Neural crest cell (in vitro differentiated cells): ENCODE measurements at places on chromosomes 4 and X. TPM values are rescaled to one million over a fixed set of nuclear protein-coding genes. Genes with fewer than 3 reads are reported as not detected.

DNA sequence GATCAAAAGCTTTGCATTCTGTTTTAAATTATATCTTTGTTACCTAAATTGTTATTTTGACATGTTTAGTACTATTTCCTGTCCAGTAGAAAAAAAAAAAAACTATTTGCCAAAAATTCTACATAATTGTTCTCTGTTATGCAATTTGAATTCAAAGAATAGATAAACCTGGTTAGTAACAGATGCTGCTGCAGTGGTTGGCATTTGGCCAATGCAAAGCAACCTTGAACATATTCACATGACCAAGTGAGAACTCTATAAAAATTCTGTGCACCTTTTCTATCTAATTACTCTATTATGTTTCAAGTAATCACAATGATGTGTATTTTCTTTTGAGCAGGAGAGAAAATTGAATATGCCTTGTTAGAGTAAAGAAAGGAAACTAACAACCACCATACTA, 1473.4 kb downstream of the RPA4 start:
- DNase-seq = no peak

SUPT20HL1 gene
- not detected in 2 replicates for total RNA-seq

DNA sequence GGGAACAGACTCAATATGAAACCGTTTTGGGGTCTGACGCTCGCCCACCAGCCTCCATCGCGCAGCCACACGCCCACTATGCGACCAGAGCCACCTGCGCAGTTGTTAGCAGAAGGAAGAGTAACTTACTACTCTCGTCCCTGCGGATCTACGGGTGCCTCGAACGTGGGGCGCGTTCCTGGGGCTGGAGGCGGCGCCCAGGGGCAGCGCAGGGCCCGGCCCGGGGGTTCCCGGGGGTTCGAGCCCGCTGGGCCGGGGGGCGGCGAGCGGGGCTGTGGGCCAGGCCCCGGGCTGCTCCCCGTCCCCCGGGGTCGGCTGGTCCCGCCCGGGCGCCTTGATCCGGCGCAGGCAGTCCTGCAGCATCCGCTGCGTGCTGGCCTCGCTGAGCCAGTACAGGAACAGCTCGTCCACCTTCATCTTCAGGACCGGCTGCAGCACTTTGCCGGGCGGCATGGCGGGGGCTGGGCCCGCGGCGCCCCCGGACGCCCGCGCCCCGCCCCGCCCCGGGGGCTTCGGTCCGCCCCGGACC, 404 bp downstream of the PPP2R3B start:
- no peak for DNase-seq

LDOC1 gene
- 26.8 and 27.3 TPM in 2 replicates for total RNA-seq

DNA sequence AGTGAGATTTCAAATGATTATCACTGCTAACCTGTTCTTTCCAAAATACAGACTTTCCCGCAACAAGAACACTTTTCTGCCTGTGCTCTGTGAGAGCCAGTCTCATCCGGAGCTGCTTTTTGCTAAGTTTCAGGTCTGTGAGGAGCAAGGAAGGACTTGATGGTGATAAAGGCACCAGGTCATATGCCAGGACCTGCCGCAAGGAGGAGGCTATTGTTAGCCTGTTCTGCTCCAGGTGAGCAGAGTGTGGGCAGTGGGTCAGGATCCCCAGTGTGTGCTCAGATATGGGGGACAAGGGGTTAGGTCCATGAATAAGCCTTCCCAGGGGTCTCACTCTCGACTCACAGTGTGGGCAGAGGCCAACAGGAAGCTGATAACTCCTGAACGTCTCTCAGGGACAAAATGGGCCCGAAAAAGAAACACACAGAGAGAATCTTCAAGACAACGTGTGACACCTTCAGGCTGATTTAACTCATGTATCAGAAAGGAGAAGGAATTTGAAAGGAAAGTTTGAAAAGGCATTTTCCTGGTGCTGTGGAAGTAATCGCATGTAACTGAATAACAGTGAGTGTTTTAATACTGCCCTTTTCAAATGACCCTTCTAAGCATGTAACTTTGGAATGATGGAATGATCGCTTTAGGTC, 57.7 kb upstream of the PDLIM3 start:
- DNase-seq = no peak

DNA sequence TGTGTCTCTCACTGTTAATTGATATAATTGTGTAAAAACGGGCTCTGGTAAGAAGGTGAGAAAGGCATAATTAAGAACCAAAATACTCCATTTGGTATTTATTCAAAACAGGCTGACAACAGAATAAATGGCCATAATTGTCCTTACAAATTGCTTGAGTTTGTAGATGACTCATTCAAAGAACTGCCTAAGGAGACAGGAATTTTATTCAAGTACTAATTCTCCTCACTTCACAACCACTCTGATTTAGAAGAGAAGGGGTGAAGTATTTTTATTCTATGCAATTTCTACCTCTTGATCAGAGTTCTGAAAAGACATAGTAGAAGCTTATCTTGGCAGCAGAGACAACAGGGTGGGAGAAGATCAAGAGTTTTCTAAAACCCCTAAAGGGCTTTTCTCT, 43.1 kb downstream of the ATP11C start:
- no peak for DNase-seq

- DNase-seq = no peak
These were observed 92.5 kb downstream of the AFAP1 start for GRCh38 chr4:7847206-7847605.

SLC38A5 gene
- total RNA-seq = 6.5 and 8.8 TPM in 2 replicates

DNA sequence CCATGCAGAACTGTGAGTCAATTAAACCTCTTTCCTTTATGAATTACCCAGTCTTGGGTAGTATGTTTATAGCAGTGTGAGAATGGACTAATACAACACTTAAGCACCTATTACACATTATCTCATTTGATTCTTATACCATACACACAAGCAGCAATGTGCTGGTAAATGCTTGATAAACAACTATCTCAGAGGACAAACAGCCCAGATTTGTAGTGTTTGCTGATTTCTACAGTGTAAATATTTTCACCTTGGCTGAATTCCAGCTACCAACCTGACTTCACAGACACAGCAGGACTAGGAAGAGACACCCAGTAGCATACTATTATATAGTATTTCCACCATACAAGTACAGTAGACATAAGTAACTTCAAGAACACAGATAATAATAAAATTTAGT, 406.5 kb upstream of the CNKSR2 start:
- no peak for DNase-seq

ABLIM2 gene
- total RNA-seq = 3.8 and 6.8 TPM in 2 replicates

GIMD1 gene
- total RNA-seq = not detected in 2 replicates

- no peak for DNase-seq
These were observed 21.9 kb downstream of the IL15 start for GRCh38 chr4:141658309-141658708.

GRCh38 chr4:48813964-48814363, 16.9 kb upstream of the OCIAD1 start:
- no peak for DNase-seq

WDFY3 gene
- 53.5 and 68.2 TPM in 2 replicates for total RNA-seq
